Stimulated activated CD8-positive, alpha-beta memory T cell treated with anti-CD3 and anti-CD28 coated beads, Interleukin-4, amount 100 ng/mL, for 4 hours (primary cell): ENCODE measurements at places on chromosomes 4 and X.

DNA sequence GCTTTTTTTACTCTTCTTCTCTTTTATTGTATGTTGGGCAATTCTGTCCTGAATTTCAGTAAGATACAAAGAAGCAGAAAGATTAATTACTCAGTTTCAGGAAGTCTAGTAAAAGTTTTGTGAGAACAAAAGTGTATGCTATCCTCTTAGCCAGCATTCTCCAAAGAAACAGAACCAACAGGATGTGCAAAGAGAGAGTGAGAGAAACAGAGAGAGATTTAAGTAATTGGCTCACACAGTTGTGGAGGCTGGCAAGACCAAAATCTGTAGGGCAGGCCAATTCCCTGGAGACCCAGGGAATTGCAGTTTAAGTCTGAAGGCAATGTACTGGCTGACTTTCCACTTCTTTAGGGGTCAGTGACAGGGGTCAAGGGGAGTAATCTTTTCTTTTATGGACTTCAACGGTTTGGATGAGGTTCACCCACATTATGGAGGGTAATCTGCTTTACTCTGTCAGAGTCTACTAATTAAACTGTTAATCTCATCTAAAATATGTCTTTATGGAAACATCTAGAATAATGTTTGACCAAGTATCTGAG, 59.2 kb upstream of the SLC39A8 start:
- DNase-seq, result no peak

DNA sequence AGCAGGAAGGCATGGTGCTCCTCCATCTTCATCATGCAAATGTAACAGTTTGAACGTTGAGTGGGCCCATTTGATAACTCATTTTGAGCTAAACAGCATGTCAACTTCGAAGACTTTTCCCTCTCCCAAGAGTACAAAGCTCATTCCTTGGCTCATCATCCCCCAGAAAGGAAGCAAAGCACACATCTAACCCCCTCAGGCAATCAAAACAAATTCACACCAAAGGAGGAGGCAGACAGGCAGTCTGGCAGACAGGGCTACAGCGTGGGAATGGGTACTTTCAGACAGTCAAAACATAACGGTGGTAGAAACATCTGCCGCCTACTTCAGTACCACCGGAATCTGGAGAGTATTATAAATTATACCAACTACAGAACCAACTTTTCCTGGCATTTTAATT, 81.7 kb downstream of the PCDH19 start:
- no peak for DNase-seq

GRCh38 chrX:36336751-36337150, 417.2 kb downstream of the CFAP47 start:
- no peak for DNase-seq

DNA sequence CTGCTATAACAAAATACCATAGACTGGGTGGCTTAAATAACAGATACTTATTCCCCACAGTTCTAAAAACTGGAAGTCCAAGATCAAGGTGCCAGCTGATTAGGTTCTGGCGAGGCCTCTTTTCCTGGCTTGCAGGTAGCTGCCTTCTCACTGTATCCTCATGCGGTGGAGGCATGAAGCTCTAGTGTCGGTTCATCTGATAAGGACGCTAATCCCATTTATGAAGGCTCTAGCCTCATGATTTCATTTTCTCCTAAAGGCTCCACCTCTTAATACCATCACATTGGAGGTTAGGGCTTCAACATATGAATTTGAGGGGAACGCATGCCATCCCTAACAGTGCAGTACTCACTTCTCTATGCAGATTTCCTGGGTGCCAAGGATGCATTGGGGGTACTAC, 57.9 kb upstream of the STIM2 start:
- no peak for DNase-seq

- DNase-seq, result no peak
Measured at GRCh38 chr4:9937078-9937477, 84.2 kb downstream of the SLC2A9 start.

- DNase-seq, result no peak
Measured at GRCh38 chrX:11580789-11581188, 84.9 kb downstream of the ARHGAP6 start.

GRCh38 chr4:39363773-39364393, 2.3 kb downstream of the RFC1 start:
- DNase-seq, result no peak

GRCh38 chr4:54384563-54384962, 155.5 kb downstream of the PDGFRA start:
- DNase-seq, result no peak

- no peak for DNase-seq
Measured at GRCh38 chr4:102807345-102807744, 20.0 kb downstream of the UBE2D3 start.
